ENCODE measurements at places on chromosomes 12 and 14. TPM values are rescaled to one million over a fixed set of nuclear protein-coding genes. Genes with fewer than 3 reads are reported as not detected.

DNA sequence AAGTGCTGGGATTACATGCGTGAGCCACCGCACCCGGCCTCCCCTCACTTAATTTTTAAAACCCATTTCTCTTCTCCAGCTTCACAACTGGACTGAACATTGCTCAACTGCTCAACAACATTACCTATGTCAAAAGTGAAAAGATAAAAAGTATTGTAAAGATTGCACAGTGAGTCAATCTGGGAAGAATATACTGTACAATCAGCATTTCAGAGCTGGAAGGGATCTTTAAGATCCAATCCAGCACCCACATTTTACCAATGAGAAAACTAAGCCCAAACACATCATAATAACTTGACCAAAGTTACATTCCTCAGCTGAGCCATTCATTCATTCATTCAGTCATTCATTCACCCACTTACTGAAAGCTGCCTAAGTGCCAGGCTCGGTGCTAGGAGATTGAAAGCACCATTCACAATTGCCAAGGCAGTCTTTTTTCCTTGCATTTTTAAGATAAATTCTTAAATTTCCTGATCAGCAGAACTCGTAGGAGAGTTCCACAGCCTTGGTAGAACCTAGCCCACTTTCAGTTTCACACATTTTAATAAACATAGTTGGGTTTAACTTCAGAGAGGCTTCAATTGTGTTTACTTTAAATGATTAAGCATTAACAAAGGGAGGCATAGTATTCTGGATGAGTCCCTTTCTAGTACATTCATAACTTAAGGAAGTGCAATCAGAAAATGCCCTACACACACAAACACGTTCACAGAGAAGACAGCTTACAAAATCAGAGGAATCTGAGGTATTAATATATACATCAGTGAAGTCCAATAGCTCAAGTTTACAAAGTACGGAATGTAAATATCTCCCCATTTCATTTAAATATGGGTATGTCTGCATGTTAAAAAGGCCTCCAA is 3.0 kb downstream of the GALNT4 start:
- DNase-seq = no peak

Gene MEG3
- total RNA-seq = 24.7 TPM

DNA sequence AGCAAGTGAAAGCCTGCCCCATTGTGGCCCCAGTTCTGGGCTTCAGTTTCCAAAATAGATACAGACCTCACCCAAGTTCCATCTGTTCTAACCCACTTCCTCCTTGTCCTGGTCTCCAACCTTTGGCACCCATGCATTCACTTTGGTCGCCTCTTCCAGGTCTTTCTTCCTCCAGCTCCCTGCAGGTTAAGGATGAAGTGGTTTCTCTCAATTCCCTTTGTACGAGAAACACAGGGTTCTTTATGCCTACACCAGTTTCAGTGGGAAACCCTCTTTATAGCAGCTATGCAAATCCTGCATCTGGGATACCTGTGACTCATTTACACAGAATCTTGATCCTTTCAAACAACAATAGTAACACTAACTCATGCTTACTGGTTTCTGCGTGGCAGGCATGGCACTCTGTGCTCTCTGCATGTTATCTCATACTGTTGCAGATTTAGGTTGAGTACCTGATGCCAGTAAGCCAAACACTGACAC is 110.6 kb upstream of the AMIGO2 start:
- DNase-seq = no peak

DNA sequence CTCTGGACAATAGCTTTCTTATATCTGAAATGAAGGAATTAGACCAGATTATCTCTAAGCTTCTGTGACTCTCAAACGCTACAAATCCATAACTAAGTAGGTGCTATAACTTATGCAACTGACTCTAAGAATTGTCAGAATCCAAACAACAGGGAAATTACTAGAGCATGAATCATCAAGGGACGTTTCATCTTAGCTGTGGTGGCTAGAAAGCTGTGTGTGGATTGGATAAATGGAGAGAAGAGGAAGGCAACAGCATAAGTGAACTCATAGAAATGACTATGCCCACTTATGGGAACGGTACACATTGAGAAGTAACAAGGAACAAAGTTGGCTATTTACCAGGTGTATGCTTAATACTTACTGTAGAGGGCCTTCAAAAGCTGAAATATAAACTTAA is 96.0 kb upstream of the NEDD1 start:
- DNase-seq = no peak

GRCh38 chr14:104973135-104973384 is 5.1 kb downstream of the AHNAK2 start:
- DNase-seq = peak; percentile 79

Gene MANSC1
- 7.9 TPM for total RNA-seq

Gene KSR2
- not detected for total RNA-seq

DNA sequence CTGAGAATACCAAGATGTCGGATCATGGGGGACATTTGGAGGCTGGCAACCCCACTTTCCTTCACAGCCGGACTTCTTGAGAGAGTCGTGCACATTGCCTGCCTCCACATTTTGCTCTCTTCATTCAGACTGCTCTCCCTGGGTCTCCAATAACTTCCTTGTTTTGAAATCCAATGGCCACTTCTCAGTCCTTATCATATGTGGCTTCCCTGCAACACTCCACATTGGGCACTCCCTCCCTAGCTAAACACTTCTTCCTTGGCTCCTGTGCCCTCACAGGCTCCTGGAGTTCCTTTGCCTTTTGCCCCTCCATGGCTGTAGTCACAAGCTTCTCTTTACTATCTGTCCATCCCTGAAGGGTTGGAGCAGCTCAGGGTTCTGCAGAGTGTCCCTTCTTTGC is 30.1 kb downstream of the NPC2 start:
- no peak for DNase-seq

Gene DNAJC22
- total RNA-seq = 0.16 TPM

Gene PRB2
- not detected for total RNA-seq

Gene CAPZA3
- total RNA-seq = not detected

GRCh38 chr12:63420206-63420644 is 248.1 kb downstream of the DPY19L2 start:
- no peak for DNase-seq

DNA sequence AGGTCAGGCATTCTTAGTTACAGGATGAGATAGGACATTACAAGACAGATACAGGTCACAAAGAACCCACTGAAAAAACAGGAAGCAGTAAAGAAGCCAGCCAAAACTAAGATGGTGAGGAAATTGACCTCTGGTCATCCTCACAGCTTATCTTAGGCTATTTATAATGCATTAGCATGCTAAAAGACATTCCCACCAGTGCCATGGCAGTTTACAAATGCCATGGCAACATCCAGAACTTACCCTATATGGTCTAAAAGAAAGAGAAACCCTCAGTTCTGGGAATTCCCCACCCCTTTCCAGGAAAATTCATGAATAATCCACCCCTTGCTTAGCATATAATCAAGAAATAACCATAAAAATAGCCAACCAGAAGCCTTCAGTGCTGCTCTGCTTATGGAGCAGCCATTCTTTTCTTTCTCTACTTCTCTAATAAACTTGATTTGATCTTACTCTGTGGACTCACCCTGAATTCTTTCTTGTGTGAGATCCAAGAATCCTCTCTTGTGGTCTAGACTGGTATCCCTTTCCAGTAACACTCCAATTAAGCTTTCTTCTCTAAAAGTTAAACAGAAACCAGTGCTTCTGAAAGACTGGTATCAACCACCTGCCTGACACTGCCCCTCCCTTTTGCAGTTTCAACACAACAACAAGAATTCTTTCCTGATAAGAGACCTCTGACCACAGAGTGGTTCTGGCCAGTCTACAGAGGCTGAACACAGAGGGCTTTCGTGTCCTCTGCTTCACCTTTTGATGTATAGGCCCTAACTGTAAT is 86.9 kb downstream of the BCAT1 start:
- no peak for DNase-seq

Gene LHX5
- total RNA-seq = not detected

GRCh38 chr12:110107369-110108281 is 16.5 kb upstream of the IFT81 start:
- no peak for DNase-seq

Gene NPC2
- 75.8 TPM for total RNA-seq

DNA sequence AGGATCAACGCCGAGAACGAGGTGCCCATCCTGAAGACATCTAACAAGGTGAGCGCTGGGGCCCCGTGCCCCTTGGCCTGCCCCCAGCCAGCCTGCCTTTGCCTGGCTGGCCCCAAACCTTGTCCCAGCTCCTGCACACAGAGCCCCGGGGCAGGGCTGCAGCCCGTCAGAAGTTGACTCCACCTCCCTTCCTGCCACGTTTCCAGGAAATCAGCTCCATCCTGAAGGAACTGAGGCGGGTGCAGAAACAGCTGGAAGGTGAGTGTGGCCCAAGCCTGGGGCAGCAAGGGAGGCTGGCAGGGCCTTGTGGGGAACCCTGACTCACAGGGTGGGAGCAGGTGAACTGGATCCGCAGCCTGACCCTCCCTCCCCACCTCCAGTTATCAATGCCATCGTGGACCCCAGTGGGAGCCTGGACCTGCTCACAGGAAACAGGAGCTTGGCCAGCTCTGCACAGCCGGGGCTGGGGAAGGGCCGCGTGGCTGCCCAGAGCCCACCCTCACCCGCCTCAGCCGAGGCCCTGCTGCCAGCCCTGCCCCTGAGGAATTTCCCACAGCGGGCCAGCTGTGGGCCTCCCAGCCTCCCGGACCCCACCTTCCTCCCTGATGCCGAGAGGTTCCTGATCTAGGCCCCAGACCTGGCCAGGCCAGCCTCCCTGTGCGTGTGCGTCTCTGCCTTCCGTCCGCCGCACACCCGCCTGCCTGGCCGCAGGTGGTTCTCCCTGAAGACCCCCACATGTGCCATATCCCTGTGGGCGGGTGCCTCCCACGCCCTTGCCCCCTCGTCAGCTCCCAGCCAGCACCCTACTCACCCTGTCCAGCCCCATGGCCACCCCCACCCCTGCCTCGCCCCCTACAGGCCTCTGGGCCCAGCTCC is 29.5 kb downstream of the CEP170B start:
- DNase-seq = peak; percentile 42

Gene SDSL
- 6.3 TPM for total RNA-seq

GRCh38 chr12:25971654-25972041 is 13.2 kb downstream of the RASSF8 start:
- no peak for DNase-seq

GRCh38 chr12:82886671-82887340 is 200.1 kb downstream of the TMTC2 start:
- DNase-seq = no peak

DNA sequence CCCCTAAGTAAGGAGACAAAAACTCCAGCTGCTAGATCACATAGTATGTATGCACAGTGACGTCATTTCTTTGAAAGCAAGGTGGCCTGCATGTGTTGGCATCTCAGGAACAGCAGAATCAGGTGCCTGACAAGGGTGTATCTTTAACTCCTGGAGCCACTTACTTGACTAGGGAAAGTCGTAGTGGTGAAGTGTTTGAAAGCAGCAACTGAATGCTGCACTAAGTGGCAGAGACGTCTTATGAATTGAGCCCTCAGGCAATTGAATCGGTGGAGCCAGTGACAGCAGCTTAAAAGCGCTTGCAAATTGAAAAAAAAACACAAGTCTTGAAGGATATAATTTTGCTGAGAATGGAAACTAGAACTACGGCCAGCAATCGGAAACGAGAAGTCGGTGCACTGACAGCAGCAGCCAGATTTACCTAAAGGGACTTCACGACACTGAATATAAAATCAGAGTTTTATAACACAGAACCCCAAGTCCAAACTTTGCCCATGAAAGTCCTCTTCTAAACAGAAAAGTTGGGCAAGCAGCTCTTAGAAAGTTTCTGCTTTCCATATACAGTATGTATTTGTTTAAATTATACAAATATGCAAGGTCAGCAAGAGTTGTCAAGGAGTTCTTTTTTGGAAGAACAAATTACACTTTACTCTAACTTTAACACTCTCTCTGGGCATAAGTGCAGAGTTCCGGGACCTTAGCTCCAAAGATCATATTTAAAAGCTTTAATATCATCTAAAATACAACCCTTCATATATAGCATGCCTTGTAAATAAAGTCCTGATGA is 1.1 kb downstream of the IGF1 start:
- no peak for DNase-seq

Gene RHEBL1
- 0.48 TPM for total RNA-seq

Gene ITPK1
- total RNA-seq = 115 TPM

Gene AMN
- not detected for total RNA-seq

DNA sequence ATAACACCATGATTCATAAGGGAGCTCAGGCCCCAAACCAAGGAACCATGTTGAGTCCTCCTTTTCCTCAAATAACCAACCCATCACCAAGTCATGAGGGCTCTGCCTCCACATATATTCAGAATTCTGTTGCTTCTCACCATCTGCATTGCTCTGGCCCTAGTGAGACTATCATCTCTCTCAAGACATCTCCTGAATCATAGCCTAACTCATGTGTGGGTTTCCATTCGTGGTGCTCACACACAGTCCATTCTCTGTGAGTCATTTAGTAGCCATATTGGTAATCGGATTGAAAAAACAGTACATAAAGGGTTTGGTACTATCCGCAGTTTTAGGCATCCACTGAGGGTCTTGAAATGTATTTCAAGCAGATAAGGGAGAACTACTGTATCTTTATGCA is 5.1 kb upstream of the SLC38A2 start:
- no peak for DNase-seq

DNA sequence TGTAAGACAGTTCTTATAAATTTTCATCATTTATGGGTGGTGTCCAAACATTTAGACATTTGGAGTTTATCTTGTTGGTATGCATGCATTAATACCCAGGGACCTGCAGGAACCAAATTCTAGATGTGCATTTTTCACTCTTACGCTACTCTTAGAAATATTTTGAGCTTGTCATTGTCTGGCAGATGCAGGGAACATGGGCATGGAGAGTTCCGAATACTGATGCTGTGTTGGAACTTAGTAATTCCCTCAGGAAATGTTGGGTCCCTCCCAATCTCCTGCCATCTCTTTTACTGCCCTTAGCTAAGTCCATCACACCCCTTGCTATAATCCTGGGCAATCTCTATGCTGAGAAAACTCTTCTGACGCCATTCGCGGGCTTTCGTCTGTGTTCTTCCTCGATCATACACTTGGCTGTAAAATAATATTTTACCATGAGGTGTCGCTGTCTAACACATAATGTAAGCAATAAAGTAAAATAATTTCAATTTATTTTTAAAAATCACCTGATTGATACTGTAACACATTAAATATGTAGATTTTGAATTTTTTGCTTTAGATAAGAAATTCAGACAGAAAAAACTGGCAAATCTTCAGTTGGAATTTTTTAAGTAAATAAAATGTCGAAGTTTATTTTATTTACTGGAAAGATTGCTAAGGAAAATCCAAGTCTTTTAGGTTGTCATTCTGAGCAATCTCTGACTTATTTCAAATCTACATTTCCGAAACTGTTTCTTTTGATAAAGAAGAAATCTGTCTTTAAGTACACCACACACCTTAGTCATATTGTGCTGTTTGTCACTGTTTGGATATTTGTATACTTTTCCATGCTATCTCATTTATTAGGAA is 304.1 kb upstream of the SSTR1 start:
- DNase-seq = no peak

Gene EPYC
- not detected for total RNA-seq

All from Right ventricle myocardium superior (tissue), 1 donor.